B cell (primary cell): ENCODE measurements at places on chromosomes 11 and 22.

DNA sequence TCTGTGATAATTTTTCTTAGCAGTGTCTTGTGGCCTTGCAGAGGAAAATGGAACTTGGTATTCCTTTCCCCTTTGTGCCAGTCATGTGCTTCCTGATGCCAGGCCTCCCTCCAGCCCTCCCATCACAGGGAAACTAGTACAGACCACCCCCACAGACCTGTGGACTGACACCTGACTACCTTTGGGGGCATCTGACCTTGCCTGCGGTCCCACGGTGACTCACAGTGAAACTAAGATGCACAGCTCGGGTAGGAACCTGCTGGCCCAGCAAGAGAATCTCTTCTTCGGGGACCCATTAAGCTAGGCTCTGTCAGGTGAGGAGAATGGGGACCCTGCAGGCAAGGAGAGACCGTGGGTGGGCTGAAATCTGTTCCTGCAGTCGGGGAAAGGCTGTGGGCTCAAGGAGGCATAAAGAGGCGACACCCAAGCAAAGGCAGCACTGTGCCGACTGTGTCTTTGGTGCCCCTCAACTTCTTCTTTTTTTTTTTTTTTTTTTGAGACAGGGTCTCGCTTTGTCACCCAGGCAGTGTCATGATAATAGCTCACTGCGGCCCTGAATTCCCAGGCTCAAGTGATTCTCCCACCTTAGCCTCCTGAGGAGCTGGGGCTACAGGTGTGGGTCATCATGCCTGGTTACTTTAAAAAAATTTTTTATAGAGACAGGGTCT is 20.8 kb upstream of the PEX26 start:
- peak; percentile 89 for DNase-seq

GRCh38 chr11:75205564-75206020 is 35.0 kb upstream of the TPBGL start:
- DNase-seq, result no peak

GRCh38 chr11:103529181-103529684 is 420.0 kb downstream of the DYNC2H1 start:
- no peak for DNase-seq

DNA sequence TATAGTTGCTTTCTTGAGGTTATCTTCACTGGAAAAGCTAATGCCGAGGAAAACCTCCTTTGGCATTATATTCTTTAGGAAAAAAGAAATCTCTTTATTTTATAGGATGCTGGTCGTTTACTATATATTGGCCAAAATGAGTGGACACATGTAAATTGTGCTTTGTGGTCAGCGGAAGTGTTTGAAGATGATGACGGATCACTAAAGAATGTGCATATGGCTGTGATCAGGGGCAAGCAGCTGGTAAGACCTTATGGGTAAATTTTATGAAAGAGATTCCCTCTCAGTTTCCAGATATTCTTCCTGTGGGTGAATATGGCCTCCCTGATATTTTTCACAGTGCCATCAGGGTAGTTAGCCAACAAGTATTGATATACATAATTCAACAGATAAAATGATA is 29.4 kb upstream of the TTC36 start:
- no peak for DNase-seq

DNA sequence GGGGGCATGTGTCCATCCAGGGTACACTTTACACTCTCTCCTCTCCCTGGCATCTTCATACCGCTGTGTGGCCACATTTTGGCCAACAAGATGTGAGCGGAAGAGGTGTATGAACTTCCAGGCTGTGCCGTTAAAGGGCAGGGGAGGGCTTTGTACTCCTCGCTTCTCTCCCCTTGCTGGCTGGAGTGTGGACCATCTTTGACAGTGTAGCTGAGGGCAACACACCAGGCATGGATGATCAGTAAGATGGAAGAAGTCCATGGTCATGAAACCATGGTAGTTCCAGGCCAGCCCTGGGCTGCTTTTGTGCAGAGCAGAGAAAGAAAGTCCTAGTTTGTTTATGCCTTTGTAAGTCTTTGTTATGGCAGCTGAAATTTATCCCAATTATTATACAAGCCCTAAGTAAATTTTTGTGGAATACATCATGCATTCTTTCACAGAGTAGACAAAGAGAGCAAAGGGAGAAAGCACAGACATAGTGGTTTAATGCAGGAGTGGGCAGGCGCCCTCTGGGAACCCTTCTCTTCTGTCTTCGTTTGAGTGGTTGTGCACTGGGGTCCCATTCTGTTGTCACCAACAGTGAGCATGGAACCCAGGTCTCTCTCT is 70.4 kb downstream of the FBXO7 start:
- DNase-seq, result no peak

DNA sequence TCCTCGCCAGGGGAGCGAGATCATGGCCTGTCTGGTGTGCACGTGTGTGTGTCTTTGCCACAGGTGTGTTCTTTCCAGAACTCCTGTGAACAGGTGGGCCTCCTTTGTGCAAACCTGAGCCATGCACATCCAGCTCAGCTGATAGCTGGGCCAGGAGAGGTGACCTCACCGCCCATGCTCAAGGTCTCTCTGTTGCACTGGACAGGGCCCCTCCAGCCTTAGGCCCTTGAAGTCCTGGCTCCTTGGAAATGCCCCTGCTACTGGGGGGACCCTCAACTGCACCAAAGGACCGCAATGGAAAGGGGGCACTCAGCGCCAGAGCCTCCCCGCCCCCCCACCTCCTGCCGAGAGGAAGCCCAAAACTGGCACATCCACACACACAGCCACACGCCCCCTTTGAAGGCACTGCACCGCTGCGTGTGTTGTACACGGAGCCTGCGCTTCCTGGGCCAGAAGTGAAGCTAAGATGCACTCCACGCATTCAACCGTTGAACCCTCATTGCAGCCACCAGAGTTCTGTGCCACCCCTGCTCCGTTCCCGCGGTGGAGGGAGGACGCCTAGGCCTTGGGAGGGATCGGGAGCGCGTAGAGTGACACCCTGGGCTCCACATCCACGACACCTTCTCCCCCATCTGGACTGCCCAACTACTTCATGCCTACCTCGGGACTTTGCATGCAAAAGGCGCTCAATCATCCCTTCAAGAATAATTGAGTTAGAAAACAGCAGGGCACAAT is 16.4 kb upstream of the IL2RB start:
- no peak for DNase-seq

GRCh38 chr11:115119146-115119545 is 385.1 kb downstream of the CADM1 start:
- DNase-seq, result no peak

- DNase-seq, result no peak
These were observed 55.4 kb downstream of the QSER1 start for GRCh38 chr11:32947978-32948377.

DNA sequence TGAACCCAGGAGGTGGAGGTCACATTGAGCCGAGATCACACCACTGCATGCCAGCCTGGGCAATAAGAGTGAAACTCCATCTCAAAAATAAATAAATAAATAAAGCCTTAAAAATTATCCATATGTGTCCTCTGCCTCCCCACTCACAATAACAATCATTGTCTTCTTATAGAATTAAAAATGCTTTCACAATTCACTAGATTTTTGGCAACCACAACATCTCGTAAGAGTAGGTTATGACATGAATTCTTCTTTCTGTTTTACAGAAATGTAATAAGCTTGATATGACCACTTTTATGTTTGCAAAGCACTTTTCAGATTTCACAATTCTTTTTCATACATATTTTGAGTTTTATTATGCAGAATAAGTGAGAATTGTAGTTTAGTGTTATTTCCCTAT is 54.5 kb upstream of the HSPA8 start:
- DNase-seq, result no peak

DNA sequence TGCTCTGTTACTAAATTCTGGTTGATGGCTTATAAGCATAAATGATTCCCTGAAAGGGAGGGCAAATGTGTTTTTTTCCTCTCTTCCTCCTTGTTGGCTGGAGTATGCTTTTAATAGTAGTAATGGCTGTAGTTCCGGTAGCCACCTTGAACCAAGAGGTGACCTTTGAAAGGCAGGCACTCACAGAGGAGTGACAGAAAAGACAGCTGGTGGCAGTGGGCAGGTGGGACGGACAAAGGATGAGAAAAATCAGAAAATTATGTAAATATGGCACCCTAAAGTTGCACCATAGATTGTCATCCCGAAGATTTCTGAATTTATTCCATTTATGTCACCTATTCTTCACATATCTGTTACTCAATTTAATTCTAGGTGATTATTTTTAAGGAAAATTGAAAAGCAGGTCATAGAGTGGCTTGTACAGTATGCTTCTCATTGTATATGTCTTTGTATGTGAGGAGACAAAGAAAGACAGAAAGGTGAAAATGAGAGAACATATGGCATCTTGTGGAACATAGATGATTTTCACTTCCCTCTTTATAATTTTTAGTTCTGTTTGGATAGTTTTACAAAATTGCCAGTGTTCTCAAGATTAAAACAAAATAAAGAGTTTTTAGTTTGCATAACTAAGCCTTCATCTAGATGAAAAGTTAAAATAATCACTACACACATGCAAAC is 17.0 kb downstream of the CASP12 start:
- peak; percentile 32 for DNase-seq

GRCh38 chr11:69703768-69704507 is at the start of gene FGF19:
Gene FGF19, minus strand, starts transcription at chr11:69704022. Its CDS starts 146 bp downstream, at chr11:69703876.
- no peak for DNase-seq

DNA sequence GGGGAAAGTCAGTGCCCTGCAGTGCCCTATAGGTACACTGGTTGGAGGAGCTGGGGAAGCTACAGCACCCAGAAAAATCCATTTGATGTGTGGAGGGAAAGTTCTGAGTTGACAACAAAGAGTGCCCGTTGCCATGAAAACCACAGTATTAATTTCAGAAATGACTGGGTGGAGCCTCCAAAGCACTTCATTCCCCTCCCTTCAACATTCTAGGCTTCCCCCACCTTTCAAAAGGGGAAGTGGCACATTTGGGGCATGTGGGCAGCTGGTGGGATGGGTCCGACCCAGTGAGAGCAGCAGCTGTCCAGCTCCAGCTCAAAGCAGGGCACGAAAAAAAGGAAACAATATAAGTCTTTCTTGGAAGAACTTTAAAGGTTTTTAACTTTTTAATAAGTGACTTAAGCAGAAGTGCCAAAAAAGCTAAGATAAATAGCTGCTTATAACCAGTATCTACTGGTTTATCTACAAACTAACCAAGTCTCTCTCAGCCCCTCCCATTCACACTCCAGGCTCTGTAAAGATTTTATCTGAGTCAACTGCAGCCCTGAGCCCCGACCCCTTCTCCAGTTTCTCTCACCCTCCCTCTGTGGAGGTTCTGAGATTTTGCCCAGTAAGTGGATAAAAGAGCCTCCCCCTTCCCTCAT is 9.0 kb upstream of the AHNAK start:
- peak; percentile 95 for DNase-seq

- peak; percentile 7 for DNase-seq
These were observed 2.1 kb downstream of the RTN3 start for GRCh38 chr11:63683133-63683991.

- DNase-seq, result no peak
These were observed 44.5 kb upstream of the RASSF10 start for GRCh38 chr11:12964650-12965049.

- no peak for DNase-seq
These were observed 37.9 kb downstream of the SWAP70 start for GRCh38 chr11:9701799-9702198.

DNA sequence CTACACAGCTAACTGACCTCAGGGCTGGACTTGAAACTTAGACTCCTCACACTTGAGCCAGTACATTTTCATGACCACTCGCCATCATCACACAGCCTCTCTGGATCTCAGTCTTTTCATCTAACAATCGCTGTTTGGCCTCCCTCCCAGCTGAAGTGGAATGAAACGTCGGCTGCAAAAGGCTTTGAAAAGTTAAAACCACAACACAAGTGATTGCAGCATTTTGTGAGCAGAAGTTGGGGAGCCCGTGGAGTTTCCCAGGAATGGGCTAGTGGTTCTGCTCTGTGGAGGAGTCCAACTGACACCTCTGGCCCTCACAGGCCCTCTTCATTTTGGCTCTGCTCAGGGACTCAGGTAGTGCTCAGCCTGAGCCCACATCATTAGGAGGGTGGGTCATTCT is 35.9 kb upstream of the TRIM29 start:
- no peak for DNase-seq

DNA sequence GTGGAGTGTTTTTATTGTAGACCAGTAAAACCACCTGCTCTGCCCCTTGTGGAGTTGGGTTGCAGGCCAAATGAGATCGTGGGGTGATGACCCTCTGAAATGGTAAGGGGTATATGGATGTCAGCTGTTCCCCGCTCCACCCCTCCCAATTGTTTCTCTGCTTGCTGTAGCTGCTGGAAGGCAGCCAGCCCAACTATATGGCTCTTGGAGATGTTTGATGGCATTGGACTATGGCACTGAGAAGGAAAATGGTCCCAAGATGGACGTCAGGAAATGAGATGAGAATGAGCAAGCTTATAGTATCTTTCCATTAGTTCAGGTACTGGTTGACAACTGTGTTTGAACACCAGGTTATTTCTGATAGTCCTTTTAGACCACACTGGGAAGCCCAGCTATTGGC is 94.8 kb upstream of the SORL1-AS1 start:
- no peak for DNase-seq

DNA sequence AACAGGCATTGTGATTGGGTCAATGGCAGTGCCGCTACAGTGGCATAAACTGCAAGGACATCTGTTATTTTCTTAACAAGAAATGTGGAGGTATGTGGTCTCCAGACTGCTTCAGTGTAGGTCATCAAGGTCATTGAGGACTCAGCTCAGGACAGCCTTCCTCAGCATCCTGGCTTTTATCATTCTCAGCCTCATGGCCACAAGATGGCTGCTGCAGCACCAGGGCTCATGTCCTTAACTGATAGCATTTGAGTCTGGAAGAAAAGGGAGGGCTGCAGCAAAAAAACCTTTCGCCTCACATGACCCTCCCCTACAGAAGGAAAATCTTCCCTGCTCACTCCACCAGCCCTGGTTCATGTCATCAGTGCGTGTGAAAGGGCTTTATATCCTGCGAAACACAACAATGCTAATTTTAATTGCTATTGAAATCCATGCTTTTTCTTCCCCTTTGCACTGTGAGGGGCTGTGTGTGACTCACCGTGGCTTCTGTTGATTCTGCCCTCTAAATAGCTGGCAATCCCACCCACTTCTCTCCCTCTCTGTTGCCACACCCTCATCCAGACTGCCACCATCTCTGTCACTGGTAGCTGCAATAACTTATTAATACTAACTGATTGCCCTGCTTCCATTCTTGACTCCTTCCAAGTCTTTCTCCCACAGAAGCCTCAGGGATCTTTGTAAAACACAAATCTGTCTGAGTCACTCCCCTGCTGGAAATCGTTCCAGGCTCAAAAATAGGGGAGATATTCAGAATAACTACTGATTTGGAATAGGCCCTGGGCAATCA is 43.8 kb downstream of the CHRDL2 start:
- DNase-seq, result no peak
